ENCODE measurements at places on chromosomes 5 and 9.

DNA sequence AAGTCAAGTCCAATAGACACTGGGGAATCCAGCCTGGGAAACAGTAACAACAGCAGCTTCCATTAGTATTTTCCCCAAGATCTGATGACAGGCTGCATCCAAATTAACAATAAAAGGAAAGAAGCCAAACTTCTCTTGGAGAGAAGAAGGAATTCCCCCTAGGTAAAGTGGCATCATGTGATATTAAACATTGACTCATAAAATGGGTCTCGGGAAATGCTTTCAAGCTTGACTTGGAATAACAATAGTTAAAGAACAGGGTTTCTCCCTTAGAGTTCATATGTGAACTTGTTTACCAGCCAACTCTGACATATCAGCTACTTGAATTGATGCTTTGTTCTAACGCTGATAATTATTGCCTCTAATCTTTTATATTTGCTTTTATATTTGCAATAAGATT lies 45.4 kb downstream of the ENTREP1 start:
- peak; percentile 89 for DNase-seq

- no peak for DNase-seq
Observed at GRCh38 chr5:54230936-54231685, 79.3 kb downstream of the ARL15 start.

GRCh38 chr5:52870448-52870847 lies 82.7 kb downstream of the ITGA1 start:
- peak; percentile 94 for DNase-seq

DNA sequence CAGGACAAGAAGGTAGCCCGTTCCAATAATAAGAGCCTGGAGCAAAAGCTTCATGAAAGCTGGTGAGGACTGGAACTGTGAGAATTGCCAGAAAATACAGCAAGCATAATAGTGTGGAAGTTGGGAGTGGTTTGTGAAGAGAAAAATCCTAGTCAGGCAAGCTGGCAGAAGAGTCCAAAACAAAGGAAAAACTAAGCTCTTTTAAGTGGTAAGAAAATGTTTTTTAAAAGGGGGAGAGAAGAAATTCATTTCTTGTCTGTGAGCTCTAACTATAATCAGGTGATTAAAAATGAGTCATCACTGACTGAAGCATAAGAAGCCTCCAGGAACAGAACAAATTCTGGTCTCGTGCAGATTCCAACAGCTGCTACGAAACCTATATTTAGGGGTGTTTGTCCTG lies 102.6 kb downstream of the CAAP1 start:
- DNase-seq = peak; percentile 33

- DNase-seq = no peak
Observed at GRCh38 chr9:77498891-77499290, 149.2 kb downstream of the GNA14 start.

DNA sequence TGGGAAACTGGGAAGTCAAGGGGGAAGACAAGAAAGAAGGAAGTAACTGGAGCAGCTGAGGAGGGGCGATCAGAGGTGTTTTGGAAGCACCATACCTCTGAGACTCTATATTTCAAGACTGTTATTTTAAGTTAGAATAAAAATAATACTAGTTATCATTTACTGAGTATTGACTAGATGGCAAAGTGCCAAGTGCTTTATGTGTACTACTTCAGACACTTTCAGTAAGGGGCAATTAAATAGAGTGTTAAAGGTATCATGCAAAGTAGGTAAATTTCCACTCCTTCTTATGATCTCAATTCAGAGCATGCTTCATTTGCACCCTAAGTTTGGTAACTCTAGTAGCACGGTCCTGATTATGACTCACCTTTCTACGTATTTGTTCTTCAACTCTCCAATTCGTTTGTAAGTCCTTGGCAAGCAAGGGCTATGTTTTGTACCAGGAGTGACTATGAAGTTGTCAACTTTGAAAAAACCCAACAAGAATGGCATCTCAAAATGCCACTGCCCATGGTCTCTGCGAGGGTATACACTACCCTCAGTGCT lies 152.4 kb upstream of the RAPGEF1 start:
- DNase-seq = no peak

DNA sequence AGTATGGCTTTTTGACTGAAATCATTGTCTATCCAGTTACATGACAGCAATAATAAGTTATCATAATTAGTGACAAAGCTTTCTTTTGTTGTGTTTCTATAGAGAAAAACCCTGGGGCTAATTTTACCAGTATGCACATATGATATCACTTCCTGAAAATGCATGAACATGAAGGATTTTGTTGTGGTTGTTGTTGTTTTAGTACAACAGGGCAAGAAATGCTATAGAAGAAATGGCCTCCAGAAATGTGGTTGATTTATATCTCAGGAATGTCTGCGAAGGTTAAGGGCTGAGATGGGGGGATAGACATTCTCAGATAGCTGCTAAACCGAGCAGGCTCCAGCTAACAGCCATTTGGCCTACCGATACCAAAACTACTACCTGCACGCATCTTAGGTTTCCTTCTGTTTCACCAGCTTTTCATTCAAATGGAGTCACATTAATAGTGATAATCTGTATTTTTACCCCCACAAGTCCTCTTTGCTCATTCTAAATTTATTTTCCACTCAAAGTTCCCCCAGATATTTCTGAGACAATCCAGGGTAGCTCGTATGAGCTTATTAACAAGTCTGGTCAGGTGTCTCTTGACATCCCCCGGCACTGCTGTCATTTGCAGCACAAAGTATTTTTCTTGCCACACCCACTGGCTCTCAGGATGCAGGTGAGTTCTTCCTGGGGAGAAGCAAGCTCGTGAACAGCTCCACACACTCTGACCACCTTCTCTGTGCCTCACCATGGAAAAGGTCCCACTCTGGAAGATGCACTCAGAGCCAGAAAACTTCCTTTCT lies 232.4 kb upstream of the GAS1 start:
- no peak for DNase-seq

- DNase-seq = no peak
Observed at GRCh38 chr5:84168841-84169240, 215.8 kb downstream of the EDIL3 start.

- DNase-seq = no peak
Observed at GRCh38 chr5:142323480-142324135, 1.2 kb downstream of the SPRY4 start.

- no peak for DNase-seq
Observed at GRCh38 chr5:10836986-10837385, 76.0 kb upstream of the DAP start.

- no peak for DNase-seq
Observed at GRCh38 chr9:129323999-129324553, 146.0 kb upstream of the IER5L start.

DNA sequence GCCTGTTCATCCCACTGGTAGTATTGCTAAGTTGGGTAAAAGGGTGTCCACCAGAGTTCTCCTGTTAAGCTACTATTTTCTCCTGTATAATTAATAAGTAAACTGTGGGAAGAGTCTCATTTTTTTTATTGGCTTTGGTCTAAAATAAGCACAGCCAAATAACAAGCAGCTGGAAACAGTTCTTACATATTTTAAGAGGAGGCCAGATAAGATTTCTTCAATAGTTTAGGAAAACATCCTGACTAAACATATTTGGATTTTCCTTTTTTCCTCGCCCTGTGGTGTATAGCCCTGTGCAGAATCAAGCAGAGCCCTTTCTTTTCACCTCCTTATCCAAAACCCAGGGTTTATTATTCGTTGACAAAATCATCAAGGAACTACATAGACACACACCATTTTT lies 122.2 kb upstream of the ZNF608 start:
- DNase-seq = no peak

DNA sequence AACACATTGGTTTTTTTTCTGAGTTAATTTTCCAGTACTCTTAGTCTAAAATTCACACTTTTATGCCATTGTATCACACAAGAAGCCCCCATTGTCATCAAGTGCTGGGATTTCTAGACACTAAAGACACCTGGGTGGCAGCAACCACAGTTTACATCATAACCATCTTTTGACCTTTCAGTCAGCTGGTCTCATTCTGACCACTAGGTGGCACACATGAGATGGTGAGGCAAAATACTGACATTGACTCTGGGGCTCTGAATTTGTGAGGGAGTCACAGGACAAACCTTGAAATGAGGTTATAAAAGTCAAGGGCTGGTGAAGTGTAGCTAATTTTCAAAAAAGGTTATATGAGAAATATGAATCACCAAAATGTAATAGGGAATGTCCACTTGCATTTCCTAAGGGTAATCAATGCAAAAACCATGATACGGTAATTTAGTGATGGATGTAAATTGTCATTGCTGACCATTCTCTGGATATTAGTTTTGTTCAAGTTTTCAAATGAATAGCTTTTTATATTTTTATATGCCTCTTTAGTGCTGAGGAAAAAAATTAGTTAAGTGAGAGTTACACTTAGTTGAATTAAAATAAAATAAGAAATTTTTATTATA lies 229.4 kb downstream of the DMAC1 start:
- no peak for DNase-seq

GRCh38 chr5:65075623-65076250 lies 307.0 kb downstream of the CWC27 start:
- DNase-seq = no peak

GRCh38 chr5:50792843-50793242 lies 126.4 kb downstream of the PARP8 start:
- no peak for DNase-seq

DNA sequence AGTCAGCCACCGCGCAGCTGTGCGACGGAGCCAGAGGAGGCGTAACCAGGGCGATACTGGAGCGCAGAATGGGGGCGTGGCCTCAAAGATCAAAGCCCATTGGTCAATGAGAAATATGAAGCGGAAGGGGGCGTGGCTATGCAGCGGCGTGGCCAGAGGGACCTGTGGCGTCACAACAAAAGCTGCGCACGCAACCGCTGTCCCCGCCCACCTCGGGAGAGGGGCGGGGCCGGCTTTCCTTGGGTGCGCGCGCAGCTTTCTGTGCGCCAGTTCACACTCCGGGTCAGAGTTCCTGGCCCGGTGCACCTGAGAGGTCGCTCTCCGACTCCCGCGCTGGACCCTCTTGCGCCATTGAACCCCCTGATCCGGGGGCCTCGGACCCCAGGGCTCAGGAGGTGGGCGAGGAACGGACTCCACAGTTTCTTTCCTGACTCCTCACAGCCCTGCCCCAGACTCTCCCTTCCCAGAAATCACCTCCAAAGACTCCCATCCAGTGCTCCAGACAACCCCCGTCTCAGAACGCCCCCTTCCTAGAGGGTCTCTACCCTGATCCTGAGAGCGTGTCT lies at the start of gene SWI5:
TSS of gene SWI5 (plus strand) at position 269 of the 566 bp plus-strand sequence.
- DNase-seq = peak; percentile 79

- no peak for DNase-seq
Observed at GRCh38 chr9:132750668-132751067, 80.4 kb downstream of the GTF3C4 start.

- DNase-seq = peak; percentile 25
Observed at GRCh38 chr5:95102080-95102479, 182.8 kb downstream of the MCTP1 start.

DNA sequence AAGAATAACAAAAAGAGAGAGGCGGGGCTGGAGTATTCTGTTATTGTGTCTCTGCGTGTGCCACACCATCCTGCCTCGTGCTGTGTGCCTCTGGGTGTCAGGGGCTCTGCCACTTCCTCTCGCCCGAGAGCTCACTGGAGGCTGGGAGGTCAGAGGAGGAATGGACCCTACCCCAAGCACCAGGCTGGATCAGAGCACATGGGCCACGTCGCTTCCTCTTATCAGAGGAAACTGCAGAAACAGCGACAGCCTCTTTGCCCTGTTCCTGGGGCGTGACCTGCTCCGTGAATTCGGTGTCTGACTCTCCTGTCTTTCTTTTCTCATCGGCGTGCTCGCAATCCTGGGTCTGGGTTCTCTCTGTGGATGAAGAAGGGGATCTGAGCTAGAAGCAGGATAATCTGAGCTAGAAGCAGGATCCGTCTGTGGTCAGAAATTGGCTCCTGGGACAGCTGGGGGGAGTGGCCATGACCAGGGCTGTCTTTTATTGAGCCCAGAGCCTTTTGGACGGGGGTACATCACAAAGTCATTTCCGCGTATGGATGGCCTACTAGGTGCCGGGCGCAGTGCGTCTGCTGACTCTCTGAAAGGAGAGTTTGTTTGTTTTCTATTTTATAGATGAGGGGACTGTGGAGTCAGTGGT lies 150.3 kb upstream of the COL5A1 start:
- no peak for DNase-seq

DNA sequence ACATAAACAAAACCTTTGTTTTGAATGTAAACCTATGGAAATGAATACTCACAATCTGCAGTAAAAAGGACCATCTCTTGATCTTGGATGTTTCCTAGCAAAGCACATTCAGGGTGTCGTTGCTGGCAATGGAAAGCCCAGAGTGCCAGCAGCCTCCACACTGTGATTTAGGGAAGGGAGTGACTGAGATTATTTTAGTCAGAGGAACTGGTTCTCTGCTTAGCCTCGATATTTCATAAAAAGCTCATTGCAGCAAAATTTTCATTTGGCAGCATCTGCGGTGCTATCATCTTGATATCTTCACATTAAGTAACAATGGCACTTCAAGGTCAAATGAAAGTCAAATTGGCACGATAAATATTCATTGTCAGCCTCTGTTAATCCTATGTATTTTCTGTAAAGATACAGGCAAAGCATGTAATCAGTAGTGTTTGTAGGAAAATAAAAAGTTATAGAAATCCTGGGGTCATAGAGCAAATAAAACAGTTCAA lies 116.0 kb downstream of the MACIR start:
- DNase-seq = no peak

- DNase-seq = no peak
Observed at GRCh38 chr5:32095261-32095671, 78.9 kb downstream of the GOLPH3 start.

GRCh38 chr5:43567967-43568366 lies 11.1 kb upstream of the PAIP1 start:
- DNase-seq = no peak

- no peak for DNase-seq
Observed at GRCh38 chr5:44233691-44234090, 155.5 kb downstream of the FGF10 start.

DNA sequence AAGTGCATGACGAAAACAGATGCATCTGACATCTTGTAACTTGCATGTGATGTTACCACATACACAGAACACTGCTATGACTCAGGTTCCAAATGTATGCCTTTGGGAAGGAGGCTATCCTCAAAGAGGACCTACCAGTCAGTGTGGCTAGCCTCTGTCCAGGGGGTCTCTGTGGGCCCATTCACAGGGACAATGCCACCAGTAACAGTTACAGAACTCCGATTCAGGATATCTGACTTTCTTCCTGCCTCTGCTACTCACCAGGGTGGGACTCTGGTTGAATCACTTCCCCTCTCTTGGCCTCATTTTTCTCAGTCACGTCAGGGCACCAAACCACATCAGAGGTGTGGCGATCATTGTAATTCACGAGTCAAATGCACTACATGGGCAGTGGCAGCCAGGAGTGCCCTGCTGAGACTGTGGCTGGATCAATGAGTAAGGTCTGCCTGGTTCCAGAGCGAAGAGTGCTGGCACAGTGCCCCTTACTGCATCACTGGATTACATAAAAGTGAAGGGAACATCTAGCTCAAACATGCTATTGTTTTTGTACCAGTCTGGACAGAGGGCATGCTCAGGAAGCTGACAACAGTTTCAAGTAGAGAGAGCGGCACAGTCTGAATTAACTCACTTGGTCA lies 13.2 kb downstream of the ATOX1 start:
- DNase-seq = peak; percentile 89

DNA sequence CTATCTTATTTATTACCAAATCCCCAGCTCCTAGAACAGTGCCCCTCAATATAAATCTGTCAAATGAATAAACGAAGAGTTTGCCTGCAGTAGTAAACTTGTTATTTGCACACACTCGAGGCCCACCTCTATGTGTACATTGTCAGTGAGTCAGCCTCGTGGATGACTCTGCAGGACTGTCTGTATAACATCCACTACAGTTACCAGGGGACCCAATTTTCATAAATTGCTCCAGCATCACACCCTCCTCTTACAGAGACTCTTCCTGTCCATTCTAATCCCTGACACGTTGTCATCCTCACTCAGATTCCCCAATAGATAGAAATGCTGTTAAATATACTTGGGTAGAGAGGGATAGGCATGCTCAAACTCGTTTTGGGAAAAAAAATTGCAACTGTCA lies 478.5 kb downstream of the RAB3C start:
- DNase-seq = no peak

Measured in epithelial cell of proximal tubule (primary cell).